Renal cortex interstitium (tissue), 15 donors: ENCODE measurements at places on chromosomes 1 and 21.
A peak's percentile ranks its signal among the peaks of the same experiment; 100 is the strongest.

DNA sequence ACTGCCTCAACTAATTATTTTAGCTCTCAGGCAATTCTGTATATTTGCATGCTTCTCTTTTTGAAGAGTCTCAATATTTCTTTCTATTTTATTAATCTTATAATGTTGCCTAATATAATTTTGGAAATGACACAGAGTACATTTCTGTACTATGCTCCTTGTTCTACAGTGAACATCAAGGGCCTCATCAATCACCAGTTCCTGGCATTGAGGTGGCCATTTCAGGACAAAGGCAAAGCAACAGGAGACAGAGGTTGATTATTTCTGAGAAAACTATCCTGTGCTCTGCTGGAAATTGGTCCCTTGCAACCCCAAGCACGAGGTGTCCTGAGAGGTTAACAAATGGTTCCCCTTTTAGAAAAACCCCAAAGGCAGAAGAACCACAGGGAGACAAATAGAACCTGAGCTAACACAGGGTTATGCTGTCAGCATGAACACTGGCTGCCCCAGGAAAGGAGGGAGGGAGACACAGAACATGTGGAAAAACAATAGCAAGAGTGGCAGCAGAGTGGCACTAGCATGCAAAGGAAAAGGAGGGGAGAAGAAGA, 63.9 kb upstream of the VAV3 start:
- DNase-seq: no peak

GRCh38 chr1:70441392-70442035, 30.4 kb downstream of the CTH start:
- DNase-seq: no peak

DNA sequence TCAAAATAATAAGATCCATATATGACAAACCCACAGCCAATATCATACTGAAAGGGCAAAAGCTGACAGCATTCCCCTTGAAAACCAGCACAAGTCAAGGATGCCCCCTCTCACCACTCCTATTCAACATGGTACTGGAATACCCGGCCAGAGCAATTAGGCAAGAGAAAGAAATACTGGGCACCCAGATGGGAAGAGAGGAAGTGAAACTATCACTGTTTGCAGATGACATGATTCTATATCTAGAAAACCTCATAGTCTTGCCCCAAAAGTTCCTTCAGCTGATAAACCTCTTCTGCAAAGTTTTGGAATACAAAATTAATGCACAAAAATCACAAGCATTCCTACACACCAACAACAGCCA, 442.7 kb downstream of the PTBP2 start:
- no peak for DNase-seq

DNA sequence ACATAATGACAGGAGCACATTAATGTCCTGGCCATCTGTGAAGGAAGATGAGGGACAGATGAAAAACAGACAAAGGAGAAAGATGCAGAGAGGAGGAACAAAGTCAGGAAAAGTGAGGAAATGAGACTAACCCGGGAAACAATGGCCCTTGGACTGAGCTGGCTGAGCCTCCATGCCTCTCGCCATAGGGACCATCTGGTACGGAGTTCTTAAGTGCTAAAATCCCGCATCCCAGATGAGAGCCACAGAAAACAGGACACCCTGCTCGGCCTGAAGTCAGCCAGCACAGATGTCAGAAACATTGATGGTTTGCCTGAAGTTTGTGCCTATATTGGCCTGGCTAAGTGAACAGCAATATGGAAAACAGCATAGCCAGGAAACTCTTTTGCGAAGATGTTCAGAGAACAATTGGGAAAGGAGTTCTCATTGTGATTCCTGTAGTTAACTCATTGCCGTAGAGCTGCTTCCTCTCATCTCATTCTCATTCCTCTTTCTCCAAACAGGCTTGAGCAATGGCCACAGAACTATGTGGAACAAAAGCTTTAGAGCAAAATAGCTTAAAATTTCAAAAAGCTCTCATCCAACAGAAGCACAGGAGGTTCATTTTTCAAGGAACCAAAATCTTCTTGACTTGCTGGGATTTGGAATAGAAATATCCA, 96.6 kb downstream of the ASTN1 start:
- no peak for DNase-seq

DNA sequence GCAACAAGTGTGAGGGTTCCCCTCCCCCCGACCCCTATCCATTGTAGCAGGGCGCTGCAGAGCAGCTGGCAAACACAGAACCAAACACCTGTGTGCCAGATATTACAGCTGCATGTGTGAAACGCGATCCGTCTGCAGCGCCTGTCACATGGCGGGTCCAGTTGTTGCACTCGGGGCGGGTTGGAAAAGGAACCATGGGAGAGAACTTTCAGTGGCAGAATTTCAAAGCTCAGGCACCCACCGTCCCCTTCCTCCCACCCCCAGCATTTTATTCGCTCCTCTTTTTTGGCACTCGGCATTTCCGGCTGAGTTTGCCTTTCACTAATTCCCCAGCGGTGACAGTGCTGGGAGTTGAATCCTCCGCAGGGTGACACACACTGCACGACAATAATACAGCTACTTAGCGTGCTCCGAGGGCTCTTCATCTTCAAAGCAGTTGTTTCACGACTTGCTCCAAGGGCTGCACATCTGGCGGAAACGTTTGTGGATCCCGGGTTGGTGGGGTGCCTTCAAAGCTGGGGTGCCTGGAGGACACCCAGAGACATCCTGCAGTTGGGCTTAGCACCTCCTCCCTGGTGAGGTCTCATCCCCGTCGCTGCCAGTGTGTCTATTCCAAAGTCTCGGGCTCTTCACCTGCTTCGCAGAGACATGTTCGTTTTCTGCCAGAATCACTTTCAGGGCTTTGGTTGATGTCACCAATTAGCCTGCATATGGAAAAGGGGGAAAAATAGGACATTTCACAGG, 180.7 kb downstream of the ZBTB18 start:
- no peak for DNase-seq

- DNase-seq: no peak
Measured at GRCh38 chr1:39450956-39451606, 40.4 kb upstream of the BMP8A start.

DNA sequence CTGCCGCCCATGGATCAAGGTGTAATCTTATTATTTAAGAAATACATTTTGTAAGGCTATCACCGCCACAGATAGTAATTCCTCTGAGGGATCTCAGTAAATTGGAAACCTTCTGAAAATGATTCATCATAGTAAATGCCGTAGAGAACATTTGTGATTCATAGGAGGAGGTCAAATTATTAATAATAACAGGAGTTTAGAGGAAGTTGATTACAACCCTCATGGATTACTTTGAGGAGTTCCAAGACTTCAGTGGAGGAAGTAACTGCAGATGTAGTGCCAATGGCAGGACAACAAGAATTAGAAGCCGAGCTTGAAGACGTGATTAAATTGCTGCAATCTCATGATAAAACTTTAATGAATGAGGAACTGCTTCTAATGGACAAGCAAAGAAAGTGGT, 280.1 kb downstream of the PTPRC start:
- DNase-seq: no peak

- DNase-seq: no peak
Measured at GRCh38 chr1:62437273-62437940, 558 bp downstream of the USP1 start.

DNA sequence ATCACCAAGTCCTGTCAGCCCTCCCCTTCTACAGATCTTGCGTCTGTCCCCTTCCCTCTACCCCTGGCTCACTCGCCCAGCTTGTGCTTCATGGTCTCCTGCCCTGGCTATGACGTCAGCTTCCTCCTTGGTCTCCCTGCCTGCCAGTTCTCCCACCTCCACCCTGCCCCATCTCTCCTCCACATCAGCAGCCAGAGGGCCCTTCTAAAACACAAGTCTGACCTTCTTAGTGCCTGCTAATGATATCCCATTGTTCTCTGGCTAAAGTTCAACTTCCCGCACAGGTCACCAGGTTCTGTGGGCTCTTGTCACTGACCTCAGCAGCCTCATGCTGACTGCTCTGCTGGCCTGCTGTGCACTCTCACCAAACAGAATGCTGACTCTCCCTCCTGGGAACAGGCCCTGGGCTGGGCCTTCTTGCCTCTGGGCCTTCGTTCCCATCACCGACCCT, 24.7 kb upstream of the MYCL start:
- DNase-seq: no peak

DNA sequence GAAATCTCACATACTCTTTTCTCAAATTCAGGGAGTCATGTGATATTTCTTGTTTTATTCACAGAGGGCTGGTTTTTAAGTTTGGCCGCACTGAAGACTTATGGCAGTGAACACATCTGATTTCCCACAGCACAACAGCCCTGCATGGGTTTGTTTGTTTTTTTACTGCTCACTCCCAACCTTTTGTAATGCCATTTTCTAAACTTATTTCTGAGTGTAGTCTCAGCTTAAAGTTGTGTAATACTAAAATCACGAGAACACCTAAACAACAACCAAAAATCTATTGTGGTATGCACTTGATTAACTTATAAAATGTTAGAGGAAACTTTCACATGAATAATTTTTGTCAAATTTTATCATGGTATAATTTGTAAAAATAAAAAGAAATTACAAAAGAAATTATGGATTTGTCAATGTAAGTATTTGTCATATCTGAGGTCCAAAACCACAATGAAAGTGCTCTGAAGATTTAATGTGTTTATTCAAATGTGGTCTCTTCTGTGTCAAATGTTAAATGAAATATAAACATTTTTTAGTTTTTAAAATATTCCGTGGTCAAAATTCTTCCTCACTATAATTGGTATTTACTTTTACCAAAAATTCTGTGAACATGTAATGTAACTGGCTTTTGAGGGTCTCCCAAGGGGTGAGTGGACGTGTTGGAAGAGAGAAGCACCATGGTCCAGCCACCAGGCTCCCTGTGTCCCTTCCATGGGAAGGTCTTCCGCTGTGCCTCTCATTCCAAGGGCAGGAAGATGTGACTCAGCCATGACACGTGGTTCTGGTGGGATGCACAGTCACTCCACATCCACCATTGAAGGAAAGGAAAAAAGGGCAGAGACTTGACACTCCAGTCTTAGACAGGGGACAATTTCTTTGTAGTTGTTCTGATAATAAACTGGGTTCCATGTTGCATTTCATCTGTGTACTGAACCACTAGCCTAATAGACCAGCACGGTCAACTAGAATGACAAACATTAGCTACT, 22.8 kb downstream of the TMEM50A start:
- DNase-seq: no peak

DNA sequence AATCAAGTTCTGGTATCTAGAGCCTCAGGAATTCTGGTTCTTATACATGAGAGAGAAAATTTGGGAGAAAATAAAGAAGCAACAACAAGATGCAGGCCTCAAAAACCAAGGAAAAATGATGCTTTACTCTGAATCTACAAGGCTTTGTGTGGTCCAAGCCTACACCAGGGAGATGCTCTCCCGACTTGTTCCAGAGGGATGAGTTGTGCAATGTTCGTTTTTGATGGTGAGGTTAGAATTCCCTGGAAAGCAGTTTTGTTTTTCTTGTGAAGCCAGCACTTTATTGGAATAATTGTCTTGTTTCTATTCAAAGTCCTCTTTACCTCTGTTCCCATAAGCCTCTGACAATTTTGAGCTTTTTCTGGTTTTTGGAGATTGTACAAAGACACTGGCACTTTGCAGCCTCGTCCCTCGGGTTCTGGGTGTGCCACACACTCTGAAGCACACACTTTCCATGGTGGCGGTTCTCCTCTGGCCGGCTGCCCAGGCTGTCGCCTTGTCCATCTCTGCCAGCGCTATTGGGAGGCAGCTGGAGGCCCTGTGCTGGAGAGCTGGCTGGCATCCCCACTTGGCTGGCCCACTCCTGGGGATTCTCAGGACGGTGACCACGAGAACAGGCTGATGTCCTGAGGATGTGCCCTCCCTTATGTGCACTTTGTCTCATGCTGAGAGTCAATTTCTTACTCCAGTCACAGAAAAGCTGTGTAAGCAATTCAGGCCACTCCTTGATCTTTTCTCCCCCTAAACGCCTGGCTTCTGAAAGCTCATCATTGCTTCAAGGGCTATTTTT, 70.2 kb downstream of the EDEM3 start:
- DNase-seq: no peak

- DNase-seq: no peak
Measured at GRCh38 chr1:27109103-27109822, 45.7 kb downstream of the SLC9A1 start.

DNA sequence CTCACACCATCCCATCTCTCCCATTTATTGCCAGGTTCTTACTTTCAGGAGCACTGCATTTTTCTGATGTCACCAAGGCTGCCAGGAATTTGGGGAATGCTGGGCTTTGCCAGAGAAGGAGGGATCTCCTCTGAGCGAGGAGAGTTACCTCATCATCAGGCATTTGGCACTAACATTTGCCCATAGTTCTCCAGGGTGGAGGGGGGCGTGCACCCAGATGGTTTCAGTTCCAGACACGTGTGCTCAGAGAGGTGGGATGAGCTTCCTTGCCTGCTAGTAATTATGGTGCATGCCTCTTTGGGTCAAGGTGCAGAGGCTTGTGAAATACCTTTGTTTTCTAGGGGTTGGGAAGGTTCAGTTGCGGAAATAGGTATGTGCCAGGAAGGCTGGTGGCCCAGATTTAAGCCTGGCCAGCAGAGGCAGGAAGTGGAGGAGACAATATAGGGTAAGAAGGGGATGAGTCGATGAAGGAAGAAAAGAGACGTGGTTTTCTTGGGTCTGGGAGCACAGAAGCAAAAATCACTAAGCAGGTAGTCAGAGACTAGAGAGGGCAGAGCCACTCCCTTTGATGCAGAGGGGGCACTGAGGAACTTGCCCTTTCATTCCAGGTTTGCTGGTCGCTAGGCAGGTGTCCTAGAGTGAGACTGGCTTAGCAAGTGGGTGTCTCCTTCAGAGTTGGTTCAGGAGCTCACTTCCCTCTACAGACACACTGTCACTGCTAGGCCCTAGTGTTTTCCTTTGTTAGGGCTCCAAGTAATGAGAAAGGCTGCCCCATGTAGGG, 7.2 kb downstream of the TUFT1 start:
- DNase-seq: no peak

- DNase-seq: peak; percentile 10
Measured at GRCh38 chr1:86965012-86965826, 50.8 kb downstream of the HS2ST1 start.

- DNase-seq: no peak
Measured at GRCh38 chr1:21313203-21313885, 23.1 kb upstream of the ECE1 start.

- DNase-seq: no peak
Measured at GRCh38 chr1:177305040-177306018, 134.6 kb downstream of the BRINP2 start.

GRCh38 chr1:199310708-199311107, 671.9 kb downstream of the PTPRC start:
- DNase-seq: no peak

- DNase-seq: no peak
Measured at GRCh38 chr1:21340230-21340945, 50.1 kb upstream of the ECE1 start.

DNA sequence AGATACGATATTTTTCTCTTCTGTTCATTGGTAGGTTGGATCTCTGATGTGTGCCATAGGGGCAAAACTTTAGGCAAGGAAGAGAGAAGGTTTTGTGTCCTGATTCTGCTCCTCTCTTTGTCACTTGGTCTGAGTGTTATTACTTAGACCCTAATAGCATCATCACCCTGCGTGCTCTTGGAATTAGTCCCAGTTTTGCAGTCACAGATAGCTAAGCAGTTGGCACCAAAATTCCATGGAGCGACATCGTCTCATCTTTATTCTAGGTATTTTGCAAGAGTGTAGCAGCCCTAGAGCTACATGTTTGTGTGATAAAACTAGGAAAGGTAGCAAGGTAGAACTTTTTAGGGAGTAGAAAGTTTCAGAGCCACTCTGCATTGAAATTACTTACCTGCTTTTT, 23.8 kb downstream of the PIP5K1A start:
- DNase-seq: no peak
